ENCODE measurements at places on chromosomes 6 and 20.

DNA sequence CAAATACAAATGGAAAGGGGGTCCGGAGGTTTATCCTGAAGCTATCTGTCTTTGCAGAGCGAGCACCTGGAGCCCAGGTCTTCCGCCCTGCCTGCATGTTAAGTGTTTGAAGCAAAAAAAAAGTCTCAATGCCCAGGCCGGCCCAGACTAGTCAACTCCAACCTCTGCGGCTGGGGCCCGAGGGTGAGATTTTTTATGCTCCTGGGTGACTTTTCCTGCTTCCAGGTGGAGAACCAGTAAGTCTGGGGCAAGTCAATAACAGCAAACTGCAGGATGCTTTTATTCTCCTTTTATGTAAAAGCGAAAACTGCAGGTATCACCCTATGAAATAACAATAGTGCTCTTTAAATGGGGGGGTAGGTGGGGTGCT lies 2.0 kb upstream of the ZBP1 start:
- no peak for DNase-seq

- DNase-seq: no peak
Observed at GRCh38 chr20:62896526-62896925, 29.8 kb downstream of the DIDO1 start.

DNA sequence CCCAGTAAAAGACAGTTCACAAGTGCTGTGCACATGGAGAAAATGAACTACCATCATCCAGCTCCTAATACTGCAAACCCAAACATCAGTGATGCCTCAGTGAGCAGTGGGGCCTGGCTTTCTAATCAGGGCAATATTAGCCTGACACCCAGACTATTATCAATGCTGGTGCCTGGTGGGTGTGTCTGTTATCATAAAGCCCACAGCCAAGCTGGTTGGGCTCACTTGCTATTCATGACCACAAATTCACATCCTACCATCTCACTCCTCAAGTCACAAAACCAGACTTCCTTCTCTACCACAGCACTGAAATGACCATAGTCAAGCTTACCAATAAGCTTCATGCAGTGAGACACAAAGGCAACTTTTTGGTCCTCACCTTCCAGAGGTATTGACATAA lies 180.8 kb upstream of the PLN start:
- DNase-seq: no peak

GRCh38 chr6:56490993-56491392 lies 151.7 kb downstream of the DST start:
- DNase-seq: no peak

DNA sequence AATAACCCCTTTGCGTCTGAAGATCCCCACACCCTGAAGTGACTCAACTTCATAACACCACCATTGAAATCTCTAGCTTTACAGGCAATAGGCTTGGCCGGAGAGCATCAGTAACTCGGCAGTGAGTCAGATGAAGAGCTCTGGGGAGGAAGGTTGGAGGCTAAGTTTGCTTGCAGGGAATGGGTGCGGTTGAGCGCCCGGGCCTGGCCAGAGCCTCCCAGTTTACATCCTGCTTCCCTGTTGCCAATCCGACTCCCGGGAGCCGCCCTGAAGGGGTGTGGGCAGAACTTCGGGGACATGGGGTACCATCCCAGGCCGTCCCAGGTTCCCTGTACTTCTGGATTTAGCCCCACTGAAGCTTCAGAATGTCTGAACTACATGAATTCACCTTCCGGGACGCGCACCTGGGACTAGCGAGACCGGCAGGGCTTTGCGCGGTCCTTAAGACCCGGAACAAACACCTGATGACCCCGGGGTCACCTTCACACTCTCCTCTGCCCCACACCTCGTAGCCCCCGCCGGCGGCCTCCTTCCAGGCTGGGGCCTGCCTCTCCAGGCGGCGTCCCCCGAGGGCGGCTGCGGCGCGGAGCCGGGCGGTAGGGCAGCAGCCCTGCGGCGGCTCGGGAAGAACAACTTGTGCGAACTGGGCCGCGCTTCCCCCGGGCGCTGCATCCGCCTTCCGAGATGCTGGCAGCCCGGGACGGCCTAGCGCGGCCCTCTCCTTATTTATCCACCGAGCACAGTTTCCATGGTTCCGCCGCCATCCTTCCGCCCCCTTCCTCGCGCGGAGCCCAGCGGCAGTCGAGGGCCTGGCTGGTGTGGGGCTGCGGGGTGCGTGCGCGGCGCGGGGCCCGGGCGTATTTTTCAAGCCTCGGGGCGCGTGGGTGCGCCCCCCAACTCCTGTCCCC lies 56.6 kb upstream of the RREB1 start:
- peak; percentile 13 for DNase-seq

DNA sequence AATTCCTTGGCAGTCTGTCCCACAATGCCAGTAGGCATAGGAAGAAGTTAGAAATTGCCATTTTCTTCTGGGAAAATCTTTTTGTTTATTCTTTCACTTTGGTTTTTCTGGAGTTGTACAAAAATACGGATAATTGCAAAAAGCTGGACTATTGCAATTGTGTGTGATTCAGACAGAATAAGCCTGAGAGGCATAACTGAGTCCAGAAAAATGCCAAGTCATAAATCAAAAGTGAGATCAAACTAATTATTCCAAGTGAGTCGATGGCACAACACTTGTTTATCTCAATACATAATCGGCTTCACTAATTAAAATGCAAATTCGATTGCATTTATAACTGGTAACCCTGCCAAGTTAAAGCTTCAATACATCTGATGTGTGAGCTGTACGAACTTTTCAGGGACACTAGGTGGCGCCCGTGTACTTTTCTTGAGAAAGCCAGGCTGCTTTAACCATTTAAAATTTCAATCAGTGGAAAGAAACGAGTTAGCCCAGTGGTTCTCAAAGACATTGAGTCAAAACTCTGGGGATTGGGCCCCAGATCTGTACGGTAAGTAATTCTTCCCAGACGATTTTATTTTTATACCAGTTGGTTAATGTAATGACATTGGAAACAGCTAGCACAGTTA lies 102.6 kb downstream of the LAMP5 start:
- DNase-seq: peak; percentile 9

- no peak for DNase-seq
Observed at GRCh38 chr20:11573507-11573906, 344.2 kb upstream of the BTBD3 start.

DNA sequence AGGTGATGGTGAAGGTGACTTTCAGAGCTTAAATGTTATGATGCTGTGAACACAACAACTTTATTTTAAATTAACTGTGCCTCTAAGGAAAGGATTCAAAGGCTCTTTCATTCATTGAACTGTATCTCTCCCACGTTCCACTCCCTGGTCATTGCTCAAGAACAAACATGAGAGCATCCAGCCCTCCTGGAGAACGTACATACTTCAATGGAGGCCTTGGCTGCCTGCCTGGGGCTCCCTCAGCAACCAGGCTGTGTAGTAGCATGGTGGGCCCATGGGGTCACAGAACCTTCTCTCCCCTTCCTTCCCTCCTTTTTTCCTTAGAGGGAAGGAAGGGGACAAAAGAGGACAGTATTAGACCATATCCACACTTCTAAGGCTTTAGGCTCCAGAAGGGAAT lies 234.3 kb downstream of the CDC5L start:
- DNase-seq: no peak

- DNase-seq: no peak
Observed at GRCh38 chr6:72419966-72420365, 201.9 kb upstream of the KCNQ5 start.

DNA sequence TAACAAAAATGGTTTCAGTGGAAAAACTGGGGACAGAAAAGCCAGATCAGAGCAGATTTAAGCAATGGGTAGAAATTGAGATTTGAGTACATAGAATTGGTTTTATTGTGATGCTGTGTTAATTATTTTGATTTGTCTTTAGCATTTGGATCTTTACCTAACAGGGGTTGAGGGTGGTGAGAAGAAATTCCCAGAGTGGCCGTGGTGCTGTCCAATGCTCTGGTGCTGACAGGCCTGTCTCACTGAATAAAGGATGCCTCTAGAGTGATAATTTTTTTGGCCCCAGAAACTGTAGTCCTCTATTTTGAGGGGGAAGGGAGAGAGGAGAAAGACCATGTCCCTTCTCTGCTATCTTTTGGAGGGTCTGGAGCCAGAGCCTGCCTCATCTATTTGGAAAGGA lies 79.1 kb downstream of the LYRM2 start:
- DNase-seq: no peak

GRCh38 chr6:142302421-142303175 lies 791 bp downstream of the ADGRG6 start:
- no peak for DNase-seq

GRCh38 chr6:40509086-40509485 lies 78.1 kb downstream of the LRFN2 start:
- DNase-seq: no peak

- no peak for DNase-seq
Observed at GRCh38 chr20:57876163-57876562, 166.3 kb upstream of the PMEPA1 start.

DNA sequence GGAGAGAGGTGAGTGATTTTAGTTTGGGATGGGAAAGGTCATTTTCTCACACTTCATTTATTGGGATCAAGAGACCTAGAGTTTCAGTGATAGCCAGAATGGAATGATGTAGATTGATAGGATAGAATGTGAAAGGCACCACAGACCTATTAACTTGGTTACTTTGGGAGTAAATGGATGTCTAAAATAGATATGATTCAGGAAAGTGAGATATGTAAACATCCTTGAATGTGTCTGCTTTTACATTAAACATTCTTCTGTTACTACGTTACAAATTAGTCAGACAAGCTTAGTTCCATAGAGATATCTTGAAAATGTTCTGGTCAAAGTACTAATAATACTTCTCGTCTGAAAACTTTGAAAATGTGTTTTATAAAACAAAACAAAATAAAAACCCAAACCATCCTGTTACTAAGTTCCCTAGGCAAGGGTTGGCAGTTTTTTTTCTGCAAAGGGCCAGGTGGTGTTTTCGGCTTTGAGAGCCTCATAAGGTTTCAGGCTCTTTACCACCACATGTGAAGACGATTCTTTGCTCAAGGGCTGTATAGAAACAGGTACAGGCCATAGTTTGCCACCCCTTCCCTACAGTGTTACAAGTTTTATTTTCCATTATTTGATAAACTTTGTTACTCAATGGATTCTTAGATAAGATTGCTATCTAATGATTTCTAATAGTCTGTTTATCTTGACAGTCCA lies 3.4 kb downstream of the CYB5R4 start:
- DNase-seq: no peak

DNA sequence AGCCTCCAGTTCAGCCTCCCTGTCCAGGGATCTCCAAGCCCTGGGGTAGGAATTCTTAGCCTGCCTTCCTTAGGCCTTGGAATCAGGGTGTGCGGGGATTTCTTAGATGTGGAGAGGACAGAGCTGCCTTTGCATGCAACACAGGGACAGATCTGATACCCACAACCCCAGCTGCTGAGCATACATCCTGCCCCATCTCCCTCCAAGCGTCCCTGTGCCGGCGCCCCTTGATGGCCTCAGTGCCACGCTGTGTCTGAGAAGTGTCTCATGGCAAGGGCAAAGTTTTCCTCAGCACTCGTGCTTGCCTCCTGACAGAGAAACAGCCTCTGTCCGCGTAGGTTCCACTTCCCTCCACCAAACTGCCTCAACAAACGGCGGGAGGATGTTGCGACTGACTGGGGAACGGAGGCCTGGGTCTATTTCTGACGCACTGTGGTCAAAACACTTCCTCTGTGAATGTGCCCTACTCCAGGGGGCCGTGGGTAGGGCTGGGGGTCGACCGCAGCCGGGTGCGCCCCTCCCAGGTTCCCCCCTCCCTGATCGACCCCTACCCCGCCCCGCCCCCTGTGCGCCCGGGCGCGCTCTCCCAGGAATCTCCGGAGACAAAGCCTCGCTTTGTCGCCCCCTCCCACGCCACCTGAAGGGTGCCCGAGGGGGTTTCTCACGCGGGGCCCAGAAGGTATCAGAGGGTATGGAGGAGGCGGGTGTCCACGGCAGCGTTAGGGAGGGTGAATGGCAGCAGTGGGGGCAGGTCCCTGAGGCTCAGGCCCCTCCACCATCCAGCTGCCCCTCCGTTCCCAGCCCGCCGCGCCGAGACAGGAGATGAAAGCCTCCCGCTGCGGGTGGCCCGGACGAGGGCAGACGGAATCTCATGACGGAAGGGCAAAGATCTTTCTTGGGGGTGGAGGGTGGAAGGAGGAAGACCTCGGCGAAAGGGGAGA lies 806 bp downstream of the MICAL1 start:
- peak; percentile 49 for DNase-seq

GRCh38 chr6:150494241-150494640 lies 105.4 kb upstream of the PLEKHG1 start:
- no peak for DNase-seq

GRCh38 chr6:34866509-34866908 lies 21.3 kb downstream of the TAF11 start:
- no peak for DNase-seq

GRCh38 chr6:12528136-12528535 lies 188.4 kb upstream of the PHACTR1 start:
- no peak for DNase-seq

- no peak for DNase-seq
Observed at GRCh38 chr6:85516168-85516567, 66.3 kb downstream of the NT5E start.

GRCh38 chr6:1641343-1641885 lies 31.7 kb downstream of the FOXC1 start:
- no peak for DNase-seq

- DNase-seq: no peak
Observed at GRCh38 chr6:90703336-90703735, 116.5 kb upstream of the MAP3K7 start.

DNA sequence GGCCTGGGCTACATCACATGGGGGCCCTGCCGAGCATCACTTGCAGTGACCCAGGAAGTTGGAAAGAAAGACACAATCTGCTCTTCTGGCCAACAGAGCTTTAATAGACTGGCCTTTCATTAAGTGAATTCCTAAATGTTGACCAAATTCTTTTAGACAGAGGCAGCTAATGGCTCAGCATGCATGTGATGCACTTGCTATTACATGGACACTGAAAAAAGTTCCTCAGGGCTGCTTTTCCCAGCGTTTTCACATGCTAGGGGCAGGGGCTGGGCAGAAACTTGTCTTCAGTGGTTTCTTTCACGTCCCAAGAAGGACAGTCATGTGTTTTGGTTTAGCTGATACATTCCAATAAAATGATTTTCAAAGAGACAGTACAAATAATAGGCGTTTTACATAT lies 651.0 kb upstream of the SLC35B3 start:
- no peak for DNase-seq

DNA sequence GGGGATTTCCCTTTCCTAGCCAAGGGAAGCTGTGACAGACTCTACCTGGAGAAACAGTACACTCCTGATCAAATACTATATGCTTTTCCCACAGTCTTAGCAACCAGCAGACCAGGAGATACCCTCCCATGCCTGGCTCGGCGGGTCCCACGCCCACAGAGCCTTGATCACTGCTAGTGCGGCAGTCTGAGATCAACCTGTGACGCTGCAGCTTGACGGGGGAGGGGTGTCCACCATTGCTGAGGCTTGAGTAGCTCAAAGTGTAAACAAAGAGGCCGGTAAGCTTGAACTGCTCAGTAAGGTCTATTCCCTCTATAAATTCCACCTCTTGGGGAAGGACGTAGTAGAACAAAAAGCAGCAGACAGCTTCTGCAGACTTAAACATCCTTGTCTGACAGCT lies 63.2 kb downstream of the WASF1 start:
- no peak for DNase-seq

Data from activated CD4-positive, alpha-beta T cell treated with anti-CD3 and anti-CD28 coated beads for 1 hour (primary cell).